T-helper 17 cell (primary cell): ENCODE measurements at places on chromosomes 11 and 22.
A peak's percentile ranks its signal among the peaks of the same experiment; 100 is the strongest.

DNA sequence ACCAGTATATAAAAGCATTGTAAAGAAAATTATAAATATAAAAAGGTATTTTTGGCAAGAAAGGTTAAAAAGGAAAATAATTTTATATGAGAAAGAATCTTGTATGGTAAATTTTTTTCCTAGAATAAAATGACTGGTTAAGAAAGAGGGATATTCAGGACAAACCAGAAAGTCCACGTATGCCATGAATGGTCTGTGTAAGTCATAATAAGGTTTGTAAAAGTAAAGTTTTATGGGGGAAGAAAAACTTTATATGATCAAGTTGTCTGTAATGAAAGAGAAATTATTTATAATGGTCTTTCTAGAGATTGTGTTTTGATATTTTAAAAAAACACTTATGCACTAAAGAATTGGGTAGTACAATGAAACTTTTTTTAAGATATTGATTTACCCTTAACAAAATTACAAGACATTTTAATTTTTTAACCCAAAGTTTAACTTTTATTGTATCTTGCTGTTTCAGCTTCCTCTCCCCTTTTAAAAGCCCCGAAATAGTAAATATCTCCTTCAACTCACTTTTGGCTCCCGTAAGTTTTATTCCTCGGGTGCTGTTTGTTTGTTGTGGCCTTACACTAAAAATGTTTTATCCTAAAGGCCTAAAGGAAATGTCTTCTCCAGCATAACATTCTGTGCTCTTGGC lies 47.7 kb downstream of the AMOTL1 start:
- no peak for DNase-seq
- peaks cover 2% of the 10 kb centered on the region for H3K36me3 ChIP-seq
- no peak overlapping the region for H3K27ac ChIP-seq
- H3K4me3 ChIP-seq: no peak overlapping the region
- peaks cover 18% of the 10 kb centered on the region for H3K27me3 ChIP-seq
- H3K4me1 ChIP-seq: peaks cover 2% of the 10 kb centered on the region

- peaks cover 4% of the 10 kb centered on the region for H3K4me1 ChIP-seq
- DNase-seq: no peak
- peaks cover 8% of the 10 kb centered on the region for H3K36me3 ChIP-seq
- no peak overlapping the region for H3K27ac ChIP-seq
- no peak overlapping the region for H3K4me3 ChIP-seq
Measured at GRCh38 chr22:20444325-20444724, 6.7 kb upstream of the SCARF2 start.

DNA sequence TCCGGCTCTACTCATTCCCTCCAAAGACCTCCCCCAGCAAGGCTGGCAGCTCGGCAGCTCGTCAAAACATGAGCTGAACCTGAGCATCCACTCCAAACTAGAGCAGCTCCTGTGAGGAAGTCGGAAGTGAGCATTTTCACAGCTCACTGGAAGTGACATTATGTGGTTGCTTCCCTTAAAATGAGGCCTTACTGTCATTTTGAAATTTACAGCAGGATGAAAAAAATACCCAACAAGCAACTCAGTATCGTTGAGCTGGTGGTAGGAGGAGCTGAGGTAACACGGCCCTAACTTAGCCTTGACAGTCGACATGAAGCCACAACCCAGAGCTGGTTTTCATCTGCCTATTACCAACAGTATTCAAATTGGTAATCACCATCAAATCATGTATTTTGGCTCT lies 38.0 kb upstream of the ARFGAP3 start:
- H3K27ac ChIP-seq: peak overlapping the region; percentile 59
- no peaks in the 10 kb centered on the region for H3K27me3 ChIP-seq
- H3K36me3 ChIP-seq: peaks cover 2% of the 10 kb centered on the region
- H3K4me1 ChIP-seq: peaks cover 28% of the 10 kb centered on the region

- peak overlapping the region; percentile 49 for H3K27ac ChIP-seq
- H3K27me3 ChIP-seq: peaks cover 66% of the 10 kb centered on the region
- peaks cover 13% of the 10 kb centered on the region for H3K4me1 ChIP-seq
- H3K36me3 ChIP-seq: peaks cover 3% of the 10 kb centered on the region
Measured at GRCh38 chr11:124837491-124837856, 27.8 kb upstream of the ROBO3 start.

DNA sequence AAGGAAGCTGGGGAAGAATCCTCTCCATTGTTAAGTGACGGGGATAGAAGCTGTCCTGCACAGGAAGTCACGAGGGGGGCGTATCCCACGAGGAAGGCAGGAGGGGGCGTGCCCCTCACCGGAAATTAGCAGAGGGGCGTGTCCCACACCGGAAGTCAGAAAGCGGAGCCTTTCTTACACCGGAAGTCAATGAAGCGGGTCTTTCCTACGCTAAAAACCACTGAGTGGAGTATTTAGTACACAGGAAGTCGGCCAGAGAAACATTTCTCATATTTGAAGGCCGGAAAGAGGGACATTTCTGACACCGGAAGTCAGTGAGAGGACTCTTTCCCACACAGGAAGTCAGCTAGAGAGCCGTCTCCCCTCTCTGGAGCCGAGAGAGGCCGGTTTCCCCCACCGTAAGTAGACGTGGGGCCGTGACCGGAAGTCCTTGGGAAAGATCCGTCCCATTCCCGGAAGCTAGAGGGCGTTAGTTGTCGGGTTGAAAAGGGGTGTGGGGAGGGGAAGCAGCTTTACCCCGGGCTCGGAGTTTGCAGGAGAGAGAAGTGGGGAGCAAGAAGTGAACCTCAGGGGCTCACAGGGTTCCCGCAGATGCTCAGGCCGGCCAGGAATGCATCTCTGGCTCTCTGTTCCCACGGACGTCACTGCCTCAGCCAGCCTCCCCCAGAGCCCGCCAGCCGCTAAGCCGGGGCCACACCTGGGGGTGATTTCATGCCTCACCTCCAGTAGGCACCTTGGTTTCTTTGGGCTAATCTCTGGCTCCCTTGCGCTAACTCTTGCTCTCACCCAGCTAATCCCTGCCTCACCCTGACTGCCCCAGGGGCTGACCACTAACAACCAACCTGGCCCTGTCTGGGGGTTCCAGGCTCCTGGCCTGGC lies 15.4 kb downstream of the MIAT start:
- DNase-seq: peak; percentile 79
- H3K27me3 ChIP-seq: no peaks in the 10 kb centered on the region
- no peaks in the 10 kb centered on the region for H3K36me3 ChIP-seq
- H3K27ac ChIP-seq: peak overlapping the region; percentile 99

- DNase-seq: no peak
- no peaks in the 10 kb centered on the region for H3K27me3 ChIP-seq
- H3K4me1 ChIP-seq: peaks cover 62% of the 10 kb centered on the region
- H3K36me3 ChIP-seq: peaks cover 11% of the 10 kb centered on the region
- peak overlapping the region; percentile 98 for H3K4me3 ChIP-seq
- H3K27ac ChIP-seq: peak overlapping the region; percentile 97
Measured at GRCh38 chr11:96339706-96340554, 3.1 kb downstream of the MAML2 start.

- H3K27ac ChIP-seq: no peak overlapping the region
- peaks cover 45% of the 10 kb centered on the region for H3K27me3 ChIP-seq
- peaks cover 15% of the 10 kb centered on the region for H3K4me1 ChIP-seq
- H3K36me3 ChIP-seq: peaks cover 16% of the 10 kb centered on the region
Measured at GRCh38 chr11:61587541-61587941, 6.7 kb upstream of the SYT7 start.

- no peaks in the 10 kb centered on the region for H3K4me1 ChIP-seq
- H3K36me3 ChIP-seq: no peaks in the 10 kb centered on the region
- H3K27ac ChIP-seq: no peak overlapping the region
- no peaks in the 10 kb centered on the region for H3K27me3 ChIP-seq
Measured at GRCh38 chr11:89381094-89381493, 110.1 kb downstream of the NOX4 start.

DNA sequence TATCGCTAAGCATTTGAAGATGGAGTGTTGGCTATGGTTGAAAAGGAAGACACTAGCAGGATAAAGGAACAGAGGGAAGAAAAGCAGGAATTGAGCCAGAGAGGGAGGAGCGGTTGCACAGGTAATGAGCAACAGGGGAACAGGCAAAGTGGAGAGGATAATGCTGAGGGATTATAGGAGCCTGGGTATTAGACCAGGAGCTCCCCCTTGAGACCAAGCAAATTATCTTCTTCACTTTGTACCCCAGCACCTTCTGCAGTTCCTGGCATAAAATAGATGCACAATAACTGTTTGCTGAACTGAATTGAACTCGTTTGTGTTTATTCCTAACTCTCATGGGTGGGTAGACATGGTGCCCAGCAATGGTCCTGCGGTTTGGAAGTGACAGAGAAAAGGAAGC lies 54.6 kb upstream of the OR5P2 start:
- peaks cover 16% of the 10 kb centered on the region for H3K27me3 ChIP-seq
- DNase-seq: no peak
- no peaks in the 10 kb centered on the region for H3K4me1 ChIP-seq
- no peaks in the 10 kb centered on the region for H3K36me3 ChIP-seq
- H3K4me3 ChIP-seq: no peak overlapping the region
- H3K27ac ChIP-seq: no peak overlapping the region

DNA sequence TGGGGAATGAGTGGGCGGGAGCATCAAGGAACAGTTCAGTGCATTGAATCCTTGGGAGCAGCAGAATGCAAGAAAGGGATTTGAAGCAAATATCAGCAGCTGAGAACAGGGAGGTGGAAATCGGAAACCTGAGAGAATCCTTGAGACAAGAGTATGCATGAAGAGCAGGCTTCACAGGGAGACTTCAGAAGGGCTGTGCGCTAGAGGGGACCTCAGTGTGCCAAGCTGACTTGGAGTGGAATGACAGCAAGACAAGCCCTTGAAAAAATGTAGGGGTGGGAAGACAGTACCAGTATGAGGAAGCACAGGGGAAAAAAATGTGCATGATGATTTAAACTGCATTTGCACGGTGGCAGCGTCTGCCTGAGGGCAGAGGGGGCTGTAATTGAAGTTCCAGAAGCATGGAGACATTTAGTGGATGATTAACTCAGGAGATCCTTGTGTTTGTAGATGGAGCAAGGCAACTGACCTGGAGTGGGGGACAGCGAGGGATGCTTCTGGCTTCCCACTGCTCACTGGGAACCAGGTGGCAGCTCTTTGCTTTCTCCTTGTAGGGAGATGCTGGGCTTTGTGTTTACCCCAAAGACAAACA lies 204.9 kb upstream of the PLET1 start:
- H3K4me1 ChIP-seq: peaks cover 2% of the 10 kb centered on the region
- peaks cover 29% of the 10 kb centered on the region for H3K27me3 ChIP-seq
- no peak for DNase-seq
- no peak overlapping the region for H3K27ac ChIP-seq
- H3K36me3 ChIP-seq: no peaks in the 10 kb centered on the region

DNA sequence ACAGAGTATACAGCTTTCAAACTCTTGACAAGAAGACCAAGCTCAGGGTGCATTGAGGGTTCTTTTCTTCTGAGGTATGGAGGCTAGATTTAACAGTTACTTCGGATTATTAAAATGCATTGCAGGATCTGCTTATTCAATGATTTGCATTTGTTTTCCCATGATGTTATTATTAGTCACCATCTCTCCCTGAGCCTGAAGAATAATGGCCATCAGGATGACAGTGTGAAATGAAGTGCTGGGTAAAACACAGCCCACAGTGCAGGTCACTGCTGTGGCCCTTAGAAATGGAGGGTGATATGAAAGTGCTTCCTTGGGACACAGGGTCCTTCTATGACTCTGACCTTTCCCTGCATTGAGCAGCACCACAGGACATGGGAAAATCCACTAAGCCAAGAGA lies 40.0 kb downstream of the TECTA start:
- peaks cover 36% of the 10 kb centered on the region for H3K27me3 ChIP-seq
- DNase-seq: no peak
- peaks cover 7% of the 10 kb centered on the region for H3K36me3 ChIP-seq
- H3K4me3 ChIP-seq: no peak overlapping the region
- H3K4me1 ChIP-seq: peaks cover 2% of the 10 kb centered on the region

DNA sequence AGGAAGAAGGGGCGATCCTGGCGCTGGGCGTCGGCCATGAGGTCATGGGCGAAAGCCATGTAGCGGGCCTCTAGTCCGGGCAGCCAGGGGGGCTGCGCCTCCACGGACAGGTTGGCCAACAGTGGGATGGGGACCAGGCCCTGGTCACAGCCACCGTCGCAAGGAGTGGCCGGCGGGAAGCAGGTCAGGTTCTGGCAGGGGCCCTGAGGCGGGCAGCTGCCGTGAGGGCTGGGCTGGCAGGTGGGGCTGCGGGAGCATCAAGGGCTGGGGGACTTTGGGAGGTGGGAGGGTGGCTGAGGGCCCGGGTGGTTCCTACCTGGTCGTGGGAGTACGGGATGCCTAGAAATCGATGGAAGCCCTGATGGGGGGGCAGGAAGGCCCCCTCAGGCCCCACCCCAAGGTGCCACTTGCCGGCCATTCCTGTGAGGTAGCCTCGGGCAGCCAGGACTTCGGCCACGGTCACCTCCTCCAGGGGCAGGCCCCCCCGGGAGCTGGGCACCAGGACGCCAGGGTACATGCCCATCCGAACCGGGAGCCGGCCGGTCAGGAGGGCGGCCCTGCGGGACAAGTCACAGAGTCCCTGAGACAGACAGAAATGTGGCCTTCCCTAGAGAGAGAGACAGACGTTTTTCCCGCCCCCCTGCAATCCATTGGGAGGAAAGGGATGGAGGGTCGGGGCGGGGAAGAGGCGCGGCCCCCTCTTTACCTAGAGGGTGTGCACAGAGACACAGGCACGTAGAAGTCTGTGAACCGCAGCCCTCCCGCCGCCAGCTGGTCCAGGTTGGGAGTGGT lies 906 bp downstream of the ARSA start:
- peaks cover 5% of the 10 kb centered on the region for H3K36me3 ChIP-seq
- H3K4me1 ChIP-seq: peaks cover 22% of the 10 kb centered on the region
- no peak for DNase-seq

DNA sequence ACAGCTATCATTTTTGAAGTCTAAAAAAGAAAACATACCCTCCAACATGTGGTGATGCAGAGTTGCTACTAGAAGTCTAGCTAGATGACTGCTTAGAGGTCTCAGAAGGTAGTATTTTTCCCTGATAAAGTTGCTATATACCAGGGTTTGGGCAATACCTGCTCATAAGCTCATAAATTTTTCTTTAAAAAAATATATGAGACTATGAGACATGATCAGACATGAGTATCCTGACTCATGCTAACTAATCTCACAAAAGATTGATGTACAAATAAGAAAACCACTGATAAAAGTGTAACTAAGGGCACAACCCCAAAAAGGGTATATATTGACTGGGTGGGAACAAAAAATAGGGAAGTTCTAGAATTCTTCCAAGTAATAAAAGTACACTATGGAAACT lies 740.9 kb downstream of the METTL15 start:
- no peak for DNase-seq
- no peak overlapping the region for H3K27ac ChIP-seq
- no peaks in the 10 kb centered on the region for H3K4me1 ChIP-seq
- H3K4me3 ChIP-seq: no peak overlapping the region
- no peaks in the 10 kb centered on the region for H3K36me3 ChIP-seq

- H3K4me3 ChIP-seq: no peak overlapping the region
- no peak for DNase-seq
- H3K4me1 ChIP-seq: peaks cover 3% of the 10 kb centered on the region
- no peak overlapping the region for H3K27ac ChIP-seq
- H3K36me3 ChIP-seq: peaks cover 4% of the 10 kb centered on the region
Measured at GRCh38 chr11:125463590-125464269, 32.3 kb downstream of the FEZ1 start.

- H3K4me3 ChIP-seq: no peak overlapping the region
- no peaks in the 10 kb centered on the region for H3K4me1 ChIP-seq
- H3K36me3 ChIP-seq: no peaks in the 10 kb centered on the region
- H3K27me3 ChIP-seq: no peaks in the 10 kb centered on the region
- H3K27ac ChIP-seq: no peak overlapping the region
- no peak for DNase-seq
Measured at GRCh38 chr11:37788141-37788877, 1190.3 kb upstream of the RAG2 start.

GRCh38 chr22:16831257-16831656 lies 6.0 kb upstream of the XKR3 start:
- DNase-seq: no peak
- H3K36me3 ChIP-seq: no peaks in the 10 kb centered on the region
- no peaks in the 10 kb centered on the region for H3K4me1 ChIP-seq
- H3K4me3 ChIP-seq: no peak overlapping the region
- peaks cover 37% of the 10 kb centered on the region for H3K27me3 ChIP-seq
- no peak overlapping the region for H3K27ac ChIP-seq

GRCh38 chr11:2513441-2513840 lies 68.6 kb downstream of the KCNQ1 start:
- H3K27me3 ChIP-seq: no peaks in the 10 kb centered on the region
- H3K36me3 ChIP-seq: no peaks in the 10 kb centered on the region
- no peak overlapping the region for H3K4me3 ChIP-seq
